ENCODE measurements at places on chromosomes 6 and 20.
A peak's percentile ranks its signal among the peaks of the same experiment; 100 is the strongest.

DNA sequence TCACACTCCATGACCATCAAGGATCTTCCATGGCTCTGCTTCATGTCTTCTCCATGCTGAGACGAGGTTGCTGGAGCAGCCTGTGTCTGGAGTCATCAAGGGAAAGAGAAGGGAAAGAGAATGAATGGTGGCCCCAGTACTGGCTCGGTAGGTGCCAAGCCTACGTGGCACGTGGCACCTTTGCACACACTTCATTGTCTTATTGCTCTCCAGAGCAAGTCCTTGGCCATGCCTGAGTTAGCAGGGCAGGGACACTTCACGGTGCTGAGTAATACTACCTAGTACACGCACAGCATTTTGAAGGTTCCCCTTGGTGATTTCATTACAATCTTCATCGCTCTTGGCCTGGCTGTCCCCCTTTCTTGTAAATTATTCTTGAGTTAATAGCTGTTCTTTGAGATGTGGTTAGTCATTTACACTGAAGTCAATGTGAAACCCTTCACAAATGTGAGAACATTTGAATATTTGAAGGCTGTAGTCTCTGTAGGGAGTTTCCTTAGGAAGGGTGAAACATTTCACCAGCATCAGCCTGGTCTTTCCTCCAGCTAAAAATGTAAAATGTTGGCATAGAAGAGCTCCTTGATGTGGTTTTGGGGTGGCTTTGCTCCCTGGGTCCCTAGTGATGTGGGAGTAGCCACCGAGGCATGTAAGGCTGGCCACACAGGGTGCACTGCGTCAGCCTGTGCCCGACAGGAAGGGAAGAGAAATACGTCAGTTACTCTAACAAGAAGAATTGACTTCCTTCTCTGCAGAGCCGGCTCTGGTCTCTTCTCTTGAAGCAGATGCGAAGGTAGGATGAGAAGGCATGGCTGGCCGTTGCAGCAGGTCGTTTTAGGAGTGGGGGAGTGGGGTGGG is at the start of gene SYTL3:
Gene SYTL3 (plus strand): TSS at position 766 of the 855 bp plus-strand sequence. CDS start 13,215 bp downstream, outside the sequence.
- peak; percentile 47 for DNase-seq

DNA sequence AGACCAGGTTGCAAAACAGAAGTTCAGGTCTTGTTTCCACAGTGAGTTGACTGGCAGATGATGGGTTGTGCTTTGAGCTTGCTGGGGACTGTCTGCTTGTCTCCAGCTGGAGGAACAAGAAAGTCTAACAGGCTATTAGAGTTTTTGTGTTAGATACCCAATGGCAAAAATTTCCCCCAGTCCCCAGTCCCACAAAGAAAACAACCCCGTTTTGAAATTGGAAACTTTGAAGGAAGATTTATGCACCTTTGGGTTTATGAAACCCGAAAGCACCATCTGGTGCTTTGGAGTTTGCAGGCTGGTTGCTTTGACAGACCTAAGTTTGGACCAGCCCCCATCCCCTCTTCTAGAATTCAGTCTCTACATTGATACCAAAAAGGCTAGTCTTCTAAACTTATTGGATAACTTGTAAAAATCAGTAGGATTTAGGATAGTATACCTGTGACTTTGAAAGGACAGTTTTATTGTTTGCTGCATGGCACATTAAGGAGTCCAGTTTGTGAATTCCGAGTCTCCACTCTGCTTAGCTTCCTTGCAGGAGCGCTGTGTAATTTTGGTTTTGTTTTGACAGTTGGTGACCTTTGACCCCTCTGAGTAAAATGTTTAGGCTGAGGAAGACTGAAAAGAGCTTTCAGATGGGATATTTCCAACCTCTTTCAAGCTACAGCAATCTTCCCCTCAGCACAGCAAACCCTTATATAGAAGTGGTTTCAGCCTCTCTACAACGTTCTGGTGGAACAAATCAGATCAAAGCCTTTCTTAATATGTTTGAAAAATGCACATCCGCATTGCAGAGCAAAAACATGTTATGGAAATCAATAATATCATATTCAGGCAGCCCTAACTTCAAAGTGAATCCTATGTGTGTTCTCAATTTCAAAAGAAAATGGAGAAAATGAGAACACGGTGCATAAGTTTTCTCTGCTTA is 25.5 kb upstream of the PRL start:
- DNase-seq, result no peak

- no peak for DNase-seq
Measured at GRCh38 chr20:41350408-41350962, 9.9 kb downstream of the LPIN3 start.

DNA sequence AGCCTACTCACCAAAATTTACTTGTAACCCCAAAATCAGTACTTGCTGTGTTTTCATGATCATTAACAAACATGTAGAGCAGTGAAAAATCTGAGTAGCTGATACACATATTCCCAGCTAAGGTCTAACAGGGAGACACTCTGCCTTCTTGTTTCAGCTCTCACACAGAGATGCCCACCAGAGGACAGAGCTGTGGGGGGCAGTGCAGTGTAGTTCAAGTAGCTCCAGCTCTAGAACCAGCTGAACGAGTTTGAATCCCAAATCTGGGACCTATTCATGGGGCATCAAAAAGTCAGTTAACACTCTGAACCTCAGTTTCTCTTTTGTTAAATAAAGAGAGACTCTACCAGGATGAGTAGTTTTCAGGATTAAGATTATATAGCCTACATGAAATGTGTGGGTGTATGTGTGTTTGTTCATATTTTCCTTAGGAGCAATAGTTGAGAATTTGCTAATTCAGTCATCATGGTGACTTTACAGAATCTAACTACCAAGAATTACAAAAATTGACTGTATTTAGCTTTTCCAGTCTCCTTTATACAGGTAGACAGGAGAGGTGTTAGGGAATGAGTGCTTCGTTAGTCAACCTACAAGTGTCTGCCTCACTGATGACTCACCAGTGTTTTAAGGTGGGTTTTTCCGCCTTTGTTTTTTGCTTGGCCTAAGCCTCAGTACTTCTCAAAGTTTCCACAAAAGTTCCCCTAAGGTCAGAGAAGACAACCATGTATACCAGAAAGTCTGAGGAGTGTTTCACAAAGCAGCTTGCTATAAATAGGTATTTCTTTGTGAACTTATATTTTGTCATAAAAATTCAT is 164.0 kb upstream of the RUNX2 start:
- DNase-seq, result no peak

- no peak for DNase-seq
Measured at GRCh38 chr6:137157601-137158000, 15.8 kb downstream of the IL22RA2 start.

Data from stimulated activated CD8-positive, alpha-beta memory T cell treated with anti-CD3 and anti-CD28 coated beads, Interleukin-15, amount 100 ng/mL, for 24 hours (primary cell).